ENCODE measurements at places on chromosomes 12 and 14.

DNA sequence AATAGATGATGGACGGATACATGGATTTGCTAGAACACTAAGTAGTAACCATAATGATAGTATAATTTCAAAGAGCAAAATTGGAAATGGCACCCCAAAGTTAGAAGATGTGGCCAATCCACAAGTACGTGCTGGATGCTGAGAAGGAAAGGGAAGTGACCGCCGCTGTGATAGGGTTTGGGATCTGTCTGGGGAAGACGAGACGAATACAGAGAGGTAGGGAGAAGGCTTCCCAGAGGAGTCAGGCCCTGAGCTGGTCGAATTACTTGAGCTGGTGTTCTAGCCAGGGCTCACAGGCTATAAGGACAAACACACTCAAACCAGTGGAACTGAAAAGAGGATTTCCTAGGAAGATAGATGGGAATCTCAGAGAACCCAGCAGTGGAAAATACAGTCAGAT lies 9.4 kb upstream of the ACVR1B start:
- no peak for DNase-seq

DNA sequence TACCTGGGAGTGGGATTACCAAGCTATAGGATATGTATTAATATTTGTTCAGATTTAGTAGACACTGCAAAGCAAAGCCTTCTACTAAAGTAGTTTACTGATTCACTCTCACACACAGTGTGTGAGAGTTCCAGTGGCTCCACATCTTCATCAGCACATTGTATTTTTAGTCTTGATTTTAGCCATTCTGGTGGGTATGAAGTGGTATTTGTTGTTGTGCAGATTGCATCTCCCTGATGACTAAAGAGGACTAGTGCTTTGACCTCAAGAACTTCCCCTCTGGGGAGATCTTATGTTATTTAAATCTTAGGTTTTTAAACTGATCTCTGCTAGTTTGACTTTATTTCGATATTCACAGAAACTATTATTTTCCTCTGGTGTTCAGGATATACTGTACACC lies 479.7 kb upstream of the RGS6 start:
- DNase-seq, result no peak

DNA sequence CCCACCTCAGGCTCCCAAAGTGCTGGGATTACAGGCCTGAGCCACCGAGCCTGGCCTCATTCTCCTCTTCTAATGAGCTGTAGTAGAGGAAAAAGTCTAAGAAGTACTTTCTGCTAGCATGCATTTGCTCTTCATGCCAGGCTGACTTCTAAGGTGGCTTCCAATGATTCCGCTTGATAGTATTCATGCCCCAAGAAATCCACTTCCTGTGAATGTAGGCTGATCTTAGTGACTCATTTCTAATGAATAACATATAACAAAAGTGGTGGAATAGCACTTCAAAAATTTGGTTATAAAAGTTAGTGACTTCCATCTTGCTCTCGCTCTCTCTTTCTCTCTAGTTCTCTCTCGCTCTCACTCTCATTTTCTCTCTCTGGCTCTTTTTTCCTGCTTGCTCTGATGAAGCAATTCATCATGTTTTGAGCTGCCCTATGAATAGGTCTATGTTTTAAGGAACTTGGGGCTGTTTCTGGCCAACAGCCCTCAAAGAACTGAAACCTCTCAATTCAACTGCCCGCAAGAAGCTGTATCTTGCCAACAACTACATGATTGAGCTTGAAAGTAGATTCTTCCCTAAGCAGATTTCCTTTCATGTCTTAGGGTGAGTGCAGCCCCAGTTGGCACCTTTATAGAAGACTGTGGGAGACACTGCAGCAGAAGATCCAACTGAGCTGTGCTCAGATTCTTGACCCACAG lies 282.9 kb downstream of the RMST start:
- DNase-seq, result no peak

- no peak for DNase-seq
Measured at GRCh38 chr12:5066251-5066650, 22.6 kb downstream of the KCNA5 start.

- no peak for DNase-seq
Measured at GRCh38 chr12:126480451-126480850, 1415.2 kb downstream of the AACS start.

GRCh38 chr12:2288471-2288870 lies 235.7 kb downstream of the CACNA1C start:
- DNase-seq, result no peak

DNA sequence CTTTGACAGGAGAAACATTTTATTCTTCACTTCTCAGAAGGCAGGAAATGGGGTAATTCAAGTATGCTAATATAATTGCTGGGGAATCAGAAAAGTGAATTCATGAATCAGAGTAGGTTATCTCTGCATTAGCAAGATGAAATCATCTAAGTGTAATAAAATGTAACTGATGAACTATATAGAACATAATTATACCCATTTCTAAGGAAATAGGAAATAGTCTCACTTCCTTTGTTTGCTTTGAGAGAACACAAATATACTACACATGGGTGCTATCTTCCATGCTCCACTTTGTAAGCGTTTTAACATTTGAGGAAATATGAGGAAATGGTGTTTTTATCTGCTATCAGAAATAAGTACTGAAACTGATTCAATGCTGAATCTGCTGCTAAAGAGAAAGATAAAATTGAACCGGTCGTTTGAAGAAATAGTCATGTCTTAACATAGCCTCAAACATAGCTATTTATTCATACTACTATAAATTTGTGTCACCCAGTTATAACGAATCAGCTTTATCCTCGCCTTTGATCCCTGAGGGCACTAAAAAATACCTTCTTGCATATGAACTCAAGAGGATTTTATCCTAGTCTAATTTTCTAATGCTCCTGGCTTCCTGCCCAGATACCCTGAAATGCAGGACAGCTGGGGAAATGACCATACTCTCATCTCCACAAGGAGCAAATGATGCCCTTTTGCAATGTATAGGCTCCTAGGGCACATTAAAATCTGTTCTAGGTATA lies 696.0 kb downstream of the C12orf50 start:
- no peak for DNase-seq

DNA sequence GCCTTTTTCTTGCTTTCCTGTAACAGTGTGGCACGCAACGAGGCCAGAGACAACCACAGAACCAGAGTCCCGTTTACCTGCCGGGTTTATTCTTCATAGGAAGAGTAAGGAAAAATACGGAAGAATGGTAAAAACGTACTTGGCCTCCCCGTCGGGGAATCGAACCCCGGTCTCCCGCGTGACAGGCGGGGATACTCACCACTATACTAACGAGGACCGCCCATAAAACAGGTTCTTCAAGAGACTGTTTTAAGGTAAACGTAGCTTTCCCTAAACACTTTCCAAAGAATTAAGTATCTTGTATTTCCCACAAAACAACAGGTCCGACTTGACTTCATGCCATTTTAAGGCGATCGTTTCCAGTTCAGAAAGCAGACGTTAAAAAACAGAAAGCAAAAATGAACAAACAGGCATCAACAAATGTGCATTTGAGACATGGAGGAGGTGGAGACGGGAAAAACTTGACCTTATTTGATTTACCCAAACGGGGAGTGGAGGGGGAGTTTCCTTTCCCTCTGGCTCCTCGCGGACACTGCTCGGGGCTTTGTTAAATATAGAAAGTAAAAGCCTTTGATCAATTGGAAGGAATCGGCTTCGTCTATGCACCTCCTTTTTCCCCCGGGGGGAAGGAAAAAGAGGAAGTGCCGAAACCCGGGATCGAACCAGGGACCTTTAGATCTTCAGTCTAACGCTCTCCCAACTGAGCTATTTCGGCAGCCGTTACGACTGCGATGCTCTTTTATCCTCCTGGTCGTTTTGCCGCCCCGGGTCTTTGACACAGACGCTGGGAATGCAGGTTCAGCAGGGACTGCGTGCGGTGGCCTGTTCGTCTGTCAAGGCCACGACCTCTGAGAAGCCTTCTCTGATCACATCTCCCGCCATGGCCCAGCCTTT lies 13.0 kb upstream of the UBC start:
- peak; percentile 83 for DNase-seq

GRCh38 chr12:53984901-53985691 lies at the start of gene HOXC10:
HOXC10 (plus strand) TSS chr12:53985146; CDS start chr12:53985260, 114 bp downstream.
- peak; percentile 69 for DNase-seq

- DNase-seq, result no peak
Measured at GRCh38 chr14:74400031-74400685, 25.9 kb downstream of the SYNDIG1L start.

- no peak for DNase-seq
Measured at GRCh38 chr12:4526923-4527546, 11.7 kb upstream of the RAD51AP1 start.

DNA sequence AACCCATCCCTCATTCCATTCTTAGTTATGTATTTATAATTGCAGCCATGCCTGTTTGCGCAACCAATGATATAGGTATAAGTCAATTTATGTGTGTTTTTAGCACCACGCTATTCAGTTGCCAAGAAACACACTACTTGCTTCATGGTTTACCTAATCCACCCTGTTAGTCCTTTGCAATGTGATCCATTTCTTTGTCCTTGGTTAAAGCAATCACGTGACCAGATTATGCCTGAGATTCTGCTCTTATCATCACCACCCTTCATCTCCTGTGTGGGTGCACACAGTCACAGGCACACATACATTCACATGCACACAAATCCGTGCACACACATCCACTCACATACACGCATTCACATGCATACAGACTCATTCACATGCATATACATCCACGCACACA lies 52.3 kb upstream of the KCNA5 start:
- DNase-seq, result no peak

- no peak for DNase-seq
Measured at GRCh38 chr12:54374562-54375258, 9.8 kb downstream of the ZNF385A start.

DNA sequence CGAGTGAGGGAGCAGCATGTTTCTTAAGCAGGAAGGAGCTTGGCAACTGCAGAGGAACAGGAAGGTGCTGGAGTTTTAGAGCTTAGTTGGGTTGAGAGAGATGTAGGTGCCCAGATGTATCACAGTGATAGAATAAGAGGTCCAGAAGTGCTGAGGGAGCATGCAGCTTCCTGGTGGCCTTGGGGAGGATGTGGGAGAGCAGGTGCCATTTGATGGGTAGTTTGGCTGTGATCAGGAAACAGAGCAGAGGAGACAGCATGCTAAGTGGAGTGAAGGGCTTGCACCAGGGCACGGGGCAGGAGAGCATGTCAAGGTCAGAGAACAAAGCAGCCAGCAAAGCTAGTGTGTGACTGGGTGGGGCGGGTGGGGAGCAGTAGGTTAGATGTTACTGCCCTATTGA lies 74.8 kb downstream of the PAPOLA start:
- no peak for DNase-seq

DNA sequence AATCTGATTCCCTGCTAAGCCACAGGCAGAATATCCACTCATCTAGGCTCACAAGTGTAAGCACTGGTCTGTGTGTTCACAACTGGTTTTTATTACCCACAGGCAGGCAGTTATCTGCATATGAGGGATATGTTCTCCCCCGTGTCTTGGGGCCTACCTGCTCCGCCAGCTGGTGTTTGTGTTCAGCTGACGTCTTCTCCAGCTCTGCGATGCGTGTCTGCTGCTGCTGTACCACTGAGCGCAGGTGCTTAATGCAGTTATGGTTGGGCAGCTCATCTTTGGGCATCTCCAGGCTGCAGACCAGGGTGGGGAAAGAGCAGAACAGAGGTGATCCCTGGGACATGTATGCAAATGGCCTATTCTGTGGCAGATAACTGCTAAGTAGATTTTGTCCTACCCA lies 13.7 kb downstream of the RNF41 start:
- DNase-seq, result no peak

- no peak for DNase-seq
Measured at GRCh38 chr12:6729186-6729585, 5.3 kb downstream of the COPS7A start.

DNA sequence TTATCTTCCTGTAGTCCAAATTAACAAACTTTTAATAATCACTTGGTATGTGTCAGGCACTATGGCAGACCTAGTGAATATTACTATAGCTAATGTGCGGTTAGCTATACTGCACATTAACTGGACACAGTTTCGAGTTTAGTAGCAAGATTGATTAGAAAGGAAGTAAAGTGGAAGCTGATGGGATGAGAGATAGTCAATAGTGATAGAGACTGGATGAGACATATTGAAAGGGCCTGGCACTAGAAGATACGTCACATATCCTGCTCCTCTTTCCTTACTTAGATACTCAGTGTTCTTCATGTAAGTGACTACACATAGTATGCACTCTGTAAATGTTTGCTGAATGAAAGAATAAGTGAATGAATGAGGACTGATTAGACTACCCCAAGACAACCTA lies 5.5 kb downstream of the TBK1 start:
- DNase-seq, result no peak

GRCh38 chr14:72781561-72782508 lies 112.1 kb downstream of the DPF3 start:
- DNase-seq, result no peak

DNA sequence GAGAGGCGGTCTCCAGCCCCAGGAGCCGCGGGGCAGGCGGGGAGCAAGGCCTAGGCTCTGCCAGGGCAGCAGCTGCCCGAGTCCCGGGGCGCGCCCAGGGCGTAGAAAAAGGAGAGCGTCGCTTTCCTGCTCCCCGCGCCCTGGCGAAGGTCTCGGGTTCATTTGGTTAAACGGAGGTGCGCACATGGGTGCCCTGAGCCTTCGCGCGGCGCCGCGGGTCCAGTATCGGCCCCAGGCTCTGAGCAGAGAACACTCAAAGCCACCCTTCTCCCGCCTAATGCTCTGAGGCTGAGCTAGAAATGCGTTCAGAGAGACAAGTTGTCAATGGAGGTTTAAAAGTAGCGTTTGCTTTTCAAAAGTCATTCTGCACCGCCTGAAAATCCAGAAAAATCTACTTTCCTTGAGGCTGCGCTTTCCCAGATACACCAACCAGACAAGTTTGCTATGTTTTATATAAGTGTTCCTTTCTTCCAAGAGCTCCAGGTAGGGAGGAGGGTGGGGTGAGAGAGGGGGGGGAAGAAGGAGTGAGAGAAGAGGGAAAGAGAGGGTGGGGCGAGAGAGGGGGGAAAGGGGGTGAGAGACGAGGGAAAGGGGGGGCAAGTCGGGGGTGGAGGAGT lies 1.5 kb downstream of the TMEM132C start:
- DNase-seq, result no peak

GRCh38 chr14:83021323-83021722 lies 1487.7 kb upstream of the SEL1L start:
- DNase-seq, result no peak

- no peak for DNase-seq
Measured at GRCh38 chr12:41778934-41779333, 365.7 kb downstream of the GXYLT1 start.

GRCh38 chr14:52913271-52913670 lies 37.6 kb downstream of the FERMT2 start:
- no peak for DNase-seq

DNA sequence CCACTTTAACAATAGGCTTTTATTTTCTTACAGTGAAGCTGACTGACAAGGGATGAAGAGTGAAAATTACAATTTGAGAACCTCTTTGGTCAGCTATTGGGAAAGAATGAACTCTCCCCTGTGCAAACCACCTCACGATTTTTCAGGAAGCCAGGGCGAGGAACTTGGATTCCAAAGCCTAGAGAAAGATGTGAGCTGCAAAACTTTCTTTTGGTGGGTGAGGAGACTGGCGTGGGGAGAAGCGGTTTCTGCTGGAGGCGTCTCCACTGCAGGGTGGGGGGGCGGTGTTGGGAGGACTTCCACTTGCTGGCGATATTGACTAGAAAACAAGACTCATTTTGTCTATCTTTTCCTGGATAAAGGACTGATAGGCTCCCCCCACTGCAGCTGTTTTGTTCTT lies 59.3 kb upstream of the VRK1 start:
- DNase-seq, result no peak

- no peak for DNase-seq
Measured at GRCh38 chr14:105738638-105739037, 212.3 kb downstream of the TMEM121 start.

GRCh38 chr12:52867642-52868041 lies 18.8 kb upstream of the KRT78 start:
- no peak for DNase-seq

- no peak for DNase-seq
Measured at GRCh38 chr14:34218881-34219280, 243.2 kb downstream of the SPTSSA start.

GRCh38 chr14:54918427-54918826 lies 15.8 kb upstream of the GCH1 start:
- DNase-seq, result no peak
